ENCODE measurements at places on chromosomes 5 and 9. TPM values are rescaled to one million over a fixed set of nuclear protein-coding genes. Genes with fewer than 3 reads are reported as not detected.
A peak's percentile ranks its signal among the peaks of the same experiment; 100 is the strongest.

Gene NOXA1
- 1.7 TPM for total RNA-seq

Gene HK3
- not detected for total RNA-seq

Gene GLRA1
- total RNA-seq: not detected

Gene F2RL2
- 0.59 TPM for total RNA-seq

Gene LCN1
- total RNA-seq: 0.47 TPM

Gene ETF1
- total RNA-seq: 165 TPM

Gene RAI14
- 66.0 TPM for total RNA-seq

Gene NNT
- total RNA-seq: 42.8 TPM

Gene SV2C
- not detected for total RNA-seq

Gene FCN2
- total RNA-seq: not detected

Gene SLC22A4
- 4.9 TPM for total RNA-seq

Gene TIGD6
- 8.1 TPM for total RNA-seq

Gene HMGCR
- 51.9 TPM for total RNA-seq

- DNase-seq: no peak
Observed at GRCh38 chr9:107513464-107514100, 24.0 kb upstream of the KLF4 start.

DNA sequence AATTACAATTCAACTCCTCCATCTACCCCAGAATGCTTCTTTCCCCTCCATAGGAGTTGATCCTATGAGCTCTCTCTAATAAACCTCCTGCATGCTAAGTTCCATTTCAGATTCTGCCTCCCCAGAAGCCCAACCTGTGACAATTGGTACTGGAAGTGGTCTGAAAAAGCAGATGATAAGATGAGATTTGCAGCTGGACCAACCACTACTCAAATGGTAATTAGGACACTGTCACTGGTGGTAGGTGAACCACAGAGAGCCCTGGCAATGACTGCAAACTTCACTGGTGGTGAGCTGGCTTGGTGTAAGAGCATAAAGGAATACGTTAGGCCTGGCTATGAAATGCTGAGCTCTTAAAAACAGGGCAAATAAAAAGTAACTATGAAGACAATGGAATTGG is 112.6 kb downstream of the ESM1 start:
- no peak for DNase-seq

DNA sequence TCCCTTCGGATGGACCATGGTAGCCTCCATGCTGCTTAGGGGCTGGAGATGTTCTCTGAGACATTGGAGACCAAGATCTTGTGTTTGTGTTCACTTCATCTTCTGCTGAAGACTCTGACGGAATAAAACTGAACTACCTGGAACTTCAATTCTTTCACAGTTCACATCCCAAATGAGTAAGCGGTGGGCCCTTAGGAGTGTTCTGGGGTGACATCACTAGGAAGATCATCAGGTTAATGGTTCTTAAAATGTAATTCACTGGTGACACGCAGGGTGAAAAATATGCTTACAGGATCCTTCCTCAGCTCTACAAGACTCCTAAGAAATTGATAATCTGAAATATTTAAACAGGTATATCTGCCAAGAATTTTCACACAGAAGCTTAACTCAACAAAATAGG is 561.5 kb downstream of the SEMA5A start:
- DNase-seq: no peak

DNA sequence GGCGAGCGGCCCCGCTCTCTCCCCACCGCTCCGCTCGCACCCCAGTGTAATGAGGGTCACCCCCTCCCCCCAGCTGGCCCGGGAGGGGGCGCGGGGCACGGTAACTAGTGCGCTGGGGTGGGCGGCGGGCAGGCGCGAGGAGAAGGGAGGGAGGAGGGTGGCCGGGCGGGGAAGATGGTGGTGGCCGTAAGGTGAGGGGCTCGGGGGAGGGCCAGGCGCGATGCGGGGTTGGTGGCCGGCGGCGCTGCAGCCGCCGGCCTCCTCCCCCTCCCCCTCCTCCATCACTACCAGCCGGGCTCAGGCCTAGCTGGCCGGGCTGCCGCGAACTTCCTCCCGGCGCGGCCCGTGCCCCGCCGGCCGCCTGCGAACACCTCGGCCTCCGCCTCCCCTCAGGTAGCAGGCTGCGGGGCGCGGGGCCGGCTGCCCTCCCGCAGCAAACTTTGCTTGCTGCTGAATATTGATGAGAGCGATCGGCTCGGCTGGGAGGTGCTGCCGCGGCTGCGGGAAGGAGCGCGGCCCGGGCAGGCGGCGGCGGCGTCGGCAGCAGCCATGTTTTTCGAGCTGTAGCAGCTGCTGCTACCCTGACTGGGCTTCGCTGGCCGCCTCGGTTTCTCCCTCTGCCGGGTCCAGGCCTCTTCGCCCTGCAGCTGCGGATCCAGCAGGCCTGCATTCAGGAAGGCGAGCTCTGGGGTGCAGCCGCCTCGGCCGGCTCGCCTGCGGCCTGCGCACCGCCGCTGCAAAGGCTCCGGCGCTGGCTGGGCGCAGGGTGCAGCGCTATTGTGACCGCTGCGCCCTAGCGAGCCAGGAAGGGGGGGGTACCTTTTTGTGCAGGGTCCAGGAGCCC is 502 bp downstream of the NSD1 start:
- DNase-seq: no peak

DNA sequence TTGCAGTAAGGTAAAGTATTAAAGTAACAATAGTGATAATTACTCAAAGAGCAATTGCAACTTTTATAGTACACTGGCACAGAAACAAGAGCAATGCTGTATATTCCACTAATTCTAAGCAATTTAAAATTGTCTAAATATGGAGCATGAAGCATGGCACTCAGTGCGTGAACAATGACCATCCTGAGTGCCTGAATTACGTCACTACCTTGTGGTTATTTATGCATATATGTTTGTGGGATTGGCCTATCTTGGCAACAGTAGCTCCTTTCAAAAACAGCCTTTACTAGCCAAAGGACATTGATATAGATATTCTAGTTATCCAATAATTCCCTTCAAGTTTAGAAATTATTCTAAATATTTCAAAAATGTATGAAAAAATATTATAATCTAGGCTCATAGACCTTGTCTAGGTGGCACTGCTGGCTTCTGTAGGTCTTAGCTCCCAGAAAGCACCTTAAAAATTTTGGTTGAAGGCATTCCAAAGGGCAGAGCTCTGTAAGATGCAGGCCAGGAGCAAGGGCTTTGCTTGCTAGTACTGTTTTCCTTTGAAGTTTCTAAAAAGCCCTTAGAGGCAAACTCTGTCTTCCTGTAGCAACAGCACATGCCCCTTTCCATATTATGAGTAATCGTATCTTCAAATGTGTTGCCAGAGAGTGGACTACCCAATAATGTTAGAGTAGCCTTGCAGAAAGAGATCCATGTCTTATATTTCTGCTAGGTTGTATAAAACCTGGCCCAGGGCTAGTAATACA is 719.3 kb downstream of the NR2F1-AS1 start:
- DNase-seq: no peak

DNA sequence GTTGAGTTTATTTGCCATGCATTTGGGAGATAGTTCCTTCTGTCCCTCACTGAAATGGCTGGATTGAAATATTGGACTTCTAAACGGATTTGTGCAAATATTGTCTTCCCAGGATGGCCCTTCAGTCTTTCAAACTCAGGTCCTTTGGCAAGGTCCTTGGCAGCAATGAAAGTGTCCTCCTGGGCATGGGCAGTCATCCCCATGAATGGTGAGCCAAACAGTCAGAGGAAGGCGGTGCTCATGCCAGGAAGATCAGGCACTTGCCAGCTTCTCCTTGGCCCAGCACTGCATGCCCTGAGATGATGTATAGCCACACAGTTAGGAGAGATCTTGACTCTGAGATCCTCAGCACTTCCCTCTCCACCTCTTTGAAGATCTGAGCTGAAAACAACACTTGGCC is 221.4 kb upstream of the KLF4 start:
- DNase-seq: no peak

GRCh38 chr5:135740475-135740874 is 94.0 kb upstream of the SLC25A48 start:
- no peak for DNase-seq

DNA sequence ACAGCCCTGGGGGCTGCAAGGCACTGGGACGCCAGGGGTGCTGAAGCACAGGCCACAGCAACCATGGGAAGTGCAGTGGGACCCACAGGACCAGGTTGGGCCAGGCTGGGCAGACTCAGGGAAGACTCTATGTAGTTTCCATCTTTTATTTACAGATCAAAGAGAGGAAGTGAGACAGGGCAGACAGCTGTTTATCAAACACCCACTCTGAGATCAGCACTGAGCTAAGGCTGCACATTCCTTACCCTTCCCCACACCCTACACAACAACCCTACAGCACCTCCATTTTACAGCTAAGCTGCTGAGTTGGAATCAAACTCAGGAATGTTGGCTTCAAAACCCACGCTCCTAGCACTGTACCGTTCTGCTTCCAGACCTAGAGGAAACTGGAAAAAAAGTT is 19.8 kb downstream of the BARHL1 start:
- DNase-seq: no peak

DNA sequence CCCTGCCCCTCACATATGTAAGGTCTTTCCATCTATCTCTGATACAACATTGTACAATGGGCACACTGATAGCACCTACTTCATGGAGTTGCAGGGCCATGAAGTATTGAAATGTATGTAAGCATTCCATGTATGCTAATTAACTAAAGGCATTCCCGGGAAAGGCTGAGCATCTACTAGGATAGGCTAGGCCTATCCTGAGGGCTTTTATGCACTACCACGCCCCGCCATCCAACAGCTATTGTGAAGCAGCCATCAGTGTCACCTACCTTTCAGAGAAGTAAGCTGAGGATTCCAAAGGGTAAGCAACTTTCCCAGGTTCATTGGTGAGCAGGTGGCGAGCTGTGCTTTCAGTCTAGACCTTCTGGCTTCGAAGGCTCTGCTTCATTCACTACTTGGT is 47.6 kb downstream of the NSG2 start:
- DNase-seq: no peak

- DNase-seq: peak; percentile 81
Observed at GRCh38 chr9:91197232-91198181, 164.2 kb downstream of the AUH start.

- no peak for DNase-seq
Observed at GRCh38 chr5:77444356-77444755, 47.8 kb downstream of the WDR41 start.

DNA sequence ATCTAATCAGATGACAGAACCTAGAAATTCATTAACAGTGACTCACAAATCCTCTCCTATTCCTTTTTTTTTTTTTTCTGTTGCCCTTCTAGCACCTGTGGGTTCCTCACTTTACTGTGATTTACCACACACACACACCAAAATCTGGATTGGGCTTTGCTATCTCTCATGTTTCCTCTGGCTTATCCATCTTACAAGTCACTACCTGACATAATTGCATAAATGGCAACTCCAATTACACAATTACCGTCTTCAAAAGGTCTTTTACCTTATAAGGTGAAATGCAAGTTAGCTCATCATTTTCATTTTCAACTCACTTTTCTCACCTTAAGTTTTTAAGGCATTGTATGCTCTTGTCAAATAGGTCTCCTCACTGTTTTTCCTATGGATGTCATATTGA is 426.3 kb upstream of the MEF2C start:
- DNase-seq: peak; percentile 11

GRCh38 chr5:180156141-180156540 is 52.9 kb downstream of the RASGEF1C start:
- no peak for DNase-seq

GRCh38 chr9:137302449-137303150 is 529 bp upstream of the NRARP start:
- DNase-seq: peak; percentile 50
